ENCODE measurements at places on chromosomes 4 and X.
A peak's percentile ranks its signal among the peaks of the same experiment; 100 is the strongest.

GRCh38 chr4:124060261-124060918, 652.1 kb downstream of the ANKRD50 start:
- DNase-seq, result peak; percentile 30

DNA sequence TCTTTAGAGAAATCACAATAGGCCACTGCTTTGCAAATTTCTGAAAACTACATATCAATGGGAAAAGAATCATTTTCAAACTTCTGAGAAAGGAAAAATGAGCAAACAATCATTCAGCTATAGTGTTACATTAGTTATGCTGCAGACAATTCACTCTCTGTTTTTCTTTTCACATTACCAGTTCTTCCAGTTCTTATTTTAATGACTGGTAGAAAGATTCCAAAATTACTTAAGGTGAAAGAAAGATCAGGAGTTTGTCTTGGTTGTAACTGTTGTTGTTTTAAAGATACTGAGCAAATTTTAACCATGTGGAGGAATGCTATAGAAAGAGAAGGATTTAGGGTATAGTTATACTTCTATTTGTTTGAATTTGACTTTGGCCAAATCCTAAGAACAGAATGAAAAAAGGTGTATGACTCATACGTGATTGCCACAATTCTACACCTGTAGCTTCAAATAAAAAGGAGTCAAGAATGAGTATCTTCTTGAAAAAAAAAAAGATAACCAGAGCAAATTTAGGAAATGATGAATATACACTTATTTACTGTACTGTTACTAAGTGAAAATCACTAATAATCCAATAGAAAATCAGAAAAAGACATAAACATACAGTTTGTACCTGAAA, 21.0 kb upstream of the RASGEF1B start:
- DNase-seq, result no peak

- no peak for DNase-seq
Measured at GRCh38 chr4:135672202-135672601, 1470.6 kb upstream of the PABPC4L start.

- no peak for DNase-seq
Measured at GRCh38 chrX:311156-312129, 7.2 kb downstream of the GTPBP6 start.

DNA sequence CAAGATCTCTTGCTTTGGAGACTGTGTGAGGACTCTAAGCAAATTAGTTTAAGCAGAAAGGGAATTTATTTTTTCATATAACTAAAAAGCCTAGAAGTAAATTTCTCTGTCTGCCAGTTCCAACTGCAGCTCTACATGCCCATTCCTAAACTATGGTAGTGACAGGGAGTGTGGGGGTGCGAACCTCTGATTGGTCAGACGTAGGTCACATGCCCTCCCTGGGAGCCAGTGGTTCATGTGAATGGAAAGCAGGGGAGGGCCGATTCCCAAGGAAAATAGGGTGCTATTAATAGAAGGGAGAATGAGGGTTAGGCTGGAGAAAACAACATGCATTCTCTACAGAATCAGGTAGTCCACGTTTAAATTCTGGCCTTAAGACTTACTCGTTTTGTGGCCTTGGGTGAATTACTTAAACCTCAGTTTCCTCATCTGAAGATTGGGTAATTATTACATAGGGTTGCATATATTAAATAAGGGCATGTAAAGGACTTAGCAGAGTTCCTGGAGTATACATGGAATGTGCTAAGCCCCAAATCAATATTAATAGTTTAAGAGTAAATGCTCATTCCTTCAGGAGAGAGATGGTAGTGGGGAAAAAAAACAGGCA, 7.2 kb downstream of the RAB33B start:
- DNase-seq, result no peak

DNA sequence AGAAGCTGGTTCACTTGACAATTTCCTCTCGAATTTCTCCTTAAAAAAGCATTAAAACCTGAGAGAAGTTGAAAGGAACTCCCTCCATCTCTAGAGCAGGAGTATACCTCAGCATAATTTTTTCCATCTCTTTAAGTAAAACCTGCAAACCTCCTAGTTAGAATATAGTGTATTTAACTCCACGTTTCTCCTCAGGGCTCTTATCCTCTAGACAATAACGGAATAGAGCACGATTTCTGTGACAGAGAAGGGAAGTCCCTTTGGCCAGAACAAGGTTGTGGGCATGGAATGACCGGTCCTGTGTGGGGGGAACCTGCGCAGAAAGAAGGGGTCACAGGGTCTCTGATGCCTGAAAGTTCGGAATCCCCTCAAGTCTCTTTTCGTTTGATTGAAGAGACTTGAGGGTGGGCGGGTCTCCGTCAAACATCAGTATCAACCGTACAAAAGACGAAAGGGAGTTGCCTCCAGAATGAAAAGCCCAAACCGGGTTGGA, 697 bp downstream of the ZNF280C start:
- DNase-seq, result peak; percentile 4

- DNase-seq, result no peak
Measured at GRCh38 chr4:48968814-48969213, 17.3 kb upstream of the CWH43 start.

Data from suppressor macrophage (primary cell).